ENCODE measurements at places on chromosomes 7 and 10. TPM values are rescaled to one million over a fixed set of nuclear protein-coding genes. Genes with fewer than 3 reads are reported as not detected.

EVX1 gene
- polyA plus RNA-seq = 0.59 TPM

TCF7L2 gene
- polyA plus RNA-seq = 58.7 TPM

C10orf67 gene
- polyA plus RNA-seq = 0.56 TPM

GIMAP1 gene
- 3.0 TPM for polyA plus RNA-seq

RBP3 gene
- 0.29 TPM for polyA plus RNA-seq

PILRA gene
- 6.6 TPM for polyA plus RNA-seq

CPN1 gene
- 0.24 TPM for polyA plus RNA-seq

- H3K4me3 ChIP-seq = no peak overlapping the region
- H3K27ac ChIP-seq = no peak overlapping the region
- H3K4me1 ChIP-seq = no peaks in the 10 kb centered on the region
- DNase-seq = no peak
- no peaks in the 10 kb centered on the region for H3K36me3 ChIP-seq
Observed at GRCh38 chr7:107446988-107447387, 22.9 kb upstream of the GPR22 start.

- no peaks in the 10 kb centered on the region for H3K4me1 ChIP-seq
- no peaks in the 10 kb centered on the region for H3K36me3 ChIP-seq
- no peaks in the 10 kb centered on the region for H3K27me3 ChIP-seq
Observed at GRCh38 chr7:26334166-26334859, 42.7 kb downstream of the SNX10 start.

- H3K4me3 ChIP-seq = no peak overlapping the region
- H3K27me3 ChIP-seq = peaks cover 48% of the 10 kb centered on the region
- DNase-seq = no peak
Observed at GRCh38 chr7:155795951-155796350, 16.3 kb downstream of the SHH start.

- peak within 1 kb of the TSS; percentile 98 for H3K4me3 ChIP-seq
- H3K27me3 ChIP-seq = no peaks in the 10 kb centered on the region
- H3K27ac ChIP-seq = peak within 1 kb of the TSS; percentile 99
- H3K36me3 ChIP-seq = no peaks in the 10 kb centered on the region
- H3K4me1 ChIP-seq = peaks cover 11% of the 10 kb centered on the region
Observed at GRCh38 chr10:75111365-75111906, at the start of gene SAMD8. Gene SAMD8, plus strand, starts transcription at chr10:75111656. Its CDS starts 38,873 bp downstream, at chr10:75150529.

GRCh38 chr7:121558288-121558687 is 162.2 kb upstream of the FAM3C start:
- DNase-seq = peak; percentile 35
- no peak overlapping the region for H3K4me3 ChIP-seq
- H3K36me3 ChIP-seq = no peaks in the 10 kb centered on the region
- H3K4me1 ChIP-seq = no peaks in the 10 kb centered on the region
- H3K27ac ChIP-seq = no peak overlapping the region
- no peaks in the 10 kb centered on the region for H3K27me3 ChIP-seq

- H3K27me3 ChIP-seq = no peaks in the 10 kb centered on the region
- H3K4me1 ChIP-seq = peaks cover 8% of the 10 kb centered on the region
- H3K27ac ChIP-seq = no peak overlapping the region
- DNase-seq = no peak
Observed at GRCh38 chr10:47259466-47259865, 40.5 kb upstream of the GDF10 start.

- H3K27ac ChIP-seq = no peak overlapping the region
- DNase-seq = no peak
- no peaks in the 10 kb centered on the region for H3K4me1 ChIP-seq
- no peaks in the 10 kb centered on the region for H3K36me3 ChIP-seq
- no peaks in the 10 kb centered on the region for H3K27me3 ChIP-seq
Observed at GRCh38 chr7:93175219-93175618, 27.0 kb upstream of the SAMD9L start.

GRCh38 chr7:77765906-77766800 is 32.1 kb downstream of the TMEM60 start:
- no peak for DNase-seq
- H3K27me3 ChIP-seq = no peaks in the 10 kb centered on the region
- no peak overlapping the region for H3K27ac ChIP-seq
- no peaks in the 10 kb centered on the region for H3K4me1 ChIP-seq
- no peak overlapping the region for H3K4me3 ChIP-seq

- H3K36me3 ChIP-seq = no peaks in the 10 kb centered on the region
- DNase-seq = no peak
- H3K4me1 ChIP-seq = no peaks in the 10 kb centered on the region
- H3K4me3 ChIP-seq = no peak overlapping the region
- no peaks in the 10 kb centered on the region for H3K27me3 ChIP-seq
- H3K27ac ChIP-seq = no peak overlapping the region
Observed at GRCh38 chr7:46933596-46933995, 648.3 kb downstream of the TNS3 start.

DNA sequence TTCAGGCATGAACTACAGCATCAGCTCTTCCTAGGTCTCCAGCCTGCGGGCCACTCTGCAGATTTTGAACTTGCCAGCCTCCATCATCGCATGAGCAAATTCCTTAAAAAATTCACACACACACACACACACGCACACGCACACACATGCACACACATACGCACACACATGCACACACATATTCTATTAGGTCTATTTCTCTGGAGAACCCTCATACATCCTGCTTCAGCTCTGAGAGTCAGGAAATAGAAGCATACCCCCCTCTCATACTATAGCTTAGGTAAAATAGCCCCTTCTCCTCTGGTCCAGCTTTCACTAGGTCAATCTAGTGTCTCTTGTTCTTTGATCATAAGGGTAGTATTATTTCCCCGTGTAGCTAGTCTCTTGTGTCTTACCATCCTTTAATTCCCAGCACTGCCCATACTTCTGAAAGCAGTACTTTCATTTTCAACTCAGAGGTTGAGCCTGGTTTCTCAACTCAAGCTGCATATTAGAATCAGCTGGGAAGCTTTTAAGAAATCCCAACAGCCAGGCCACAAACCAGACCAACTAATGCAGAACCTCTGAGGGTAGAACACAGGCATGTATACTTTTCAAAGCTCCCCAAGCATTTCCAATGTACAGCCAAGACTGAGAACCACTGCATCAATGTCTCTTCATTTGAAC is 30.9 kb upstream of the ITGB8 start:
- no peaks in the 10 kb centered on the region for H3K36me3 ChIP-seq
- DNase-seq = no peak
- no peak overlapping the region for H3K27ac ChIP-seq
- no peaks in the 10 kb centered on the region for H3K27me3 ChIP-seq

DNA sequence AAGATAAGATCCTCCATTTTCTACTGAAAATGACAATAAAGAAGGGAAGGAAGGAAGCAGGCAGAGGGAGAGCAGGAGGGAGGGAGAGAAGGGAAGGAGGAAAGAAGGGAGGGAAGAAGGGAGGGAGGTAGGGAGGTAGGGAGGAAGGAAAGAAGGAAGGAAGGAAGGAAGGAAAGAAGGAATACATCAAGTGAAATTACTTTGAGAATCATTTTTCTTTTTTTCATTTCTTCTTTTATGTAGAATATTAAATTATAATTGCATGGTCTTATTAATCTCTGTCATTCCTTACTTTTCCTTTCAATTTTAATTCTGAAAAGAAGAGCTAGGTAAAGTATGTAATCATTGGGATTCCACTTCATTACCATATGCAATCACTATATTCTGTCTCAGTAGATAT is 97.8 kb downstream of the PLXDC2 start:
- H3K27me3 ChIP-seq = no peaks in the 10 kb centered on the region
- no peaks in the 10 kb centered on the region for H3K4me1 ChIP-seq
- H3K4me3 ChIP-seq = no peak overlapping the region
- H3K36me3 ChIP-seq = no peaks in the 10 kb centered on the region

DNA sequence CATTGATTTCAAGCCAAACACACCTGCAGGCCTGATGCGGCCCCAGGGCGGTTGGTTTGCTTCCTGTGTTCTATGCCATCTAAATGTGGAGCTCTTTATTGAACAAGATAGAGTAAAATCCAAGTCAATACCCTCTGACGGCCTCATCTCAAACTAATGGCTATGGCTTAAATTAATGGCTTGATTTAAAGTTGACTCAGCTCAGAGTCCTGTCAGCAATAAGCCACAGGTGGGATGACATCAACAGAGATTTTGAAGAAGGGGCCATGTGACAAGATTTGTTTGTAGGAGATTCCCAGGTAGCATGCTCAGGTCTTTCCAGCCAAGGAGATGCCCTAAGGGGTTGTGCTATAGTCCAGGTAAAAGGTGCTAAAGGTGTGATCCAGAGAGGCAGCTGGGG is 66.7 kb upstream of the ZNF32 start:
- no peaks in the 10 kb centered on the region for H3K4me1 ChIP-seq
- no peak for DNase-seq

DNA sequence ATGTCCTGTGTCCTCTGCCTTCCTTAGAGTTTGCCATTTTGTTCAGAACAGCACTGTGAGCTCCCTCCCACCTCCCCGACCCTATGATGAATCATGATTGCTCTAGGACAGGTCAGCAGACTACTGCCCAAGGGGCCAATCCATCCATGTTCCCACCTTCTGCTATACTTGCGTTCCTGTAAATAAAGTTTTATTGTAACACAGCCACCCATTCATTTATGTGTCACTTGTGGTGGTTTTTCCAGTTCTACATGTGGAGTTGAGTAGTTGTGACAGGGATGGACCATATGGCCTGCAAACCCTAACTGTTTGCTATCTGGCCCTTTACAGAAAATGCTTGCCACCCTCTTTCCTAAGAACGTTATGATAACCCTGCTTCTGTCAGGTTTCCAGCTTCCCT is 387.8 kb downstream of the SDK1 start:
- H3K4me1 ChIP-seq = no peaks in the 10 kb centered on the region
- no peak overlapping the region for H3K27ac ChIP-seq
- H3K4me3 ChIP-seq = no peak overlapping the region
- H3K36me3 ChIP-seq = no peaks in the 10 kb centered on the region

GRCh38 chr7:64630496-64630895 is 35.4 kb upstream of the ZNF107 start:
- H3K4me3 ChIP-seq = no peak overlapping the region
- H3K27me3 ChIP-seq = no peaks in the 10 kb centered on the region
- H3K36me3 ChIP-seq = no peaks in the 10 kb centered on the region
- H3K27ac ChIP-seq = no peak overlapping the region
- no peak for DNase-seq

DNA sequence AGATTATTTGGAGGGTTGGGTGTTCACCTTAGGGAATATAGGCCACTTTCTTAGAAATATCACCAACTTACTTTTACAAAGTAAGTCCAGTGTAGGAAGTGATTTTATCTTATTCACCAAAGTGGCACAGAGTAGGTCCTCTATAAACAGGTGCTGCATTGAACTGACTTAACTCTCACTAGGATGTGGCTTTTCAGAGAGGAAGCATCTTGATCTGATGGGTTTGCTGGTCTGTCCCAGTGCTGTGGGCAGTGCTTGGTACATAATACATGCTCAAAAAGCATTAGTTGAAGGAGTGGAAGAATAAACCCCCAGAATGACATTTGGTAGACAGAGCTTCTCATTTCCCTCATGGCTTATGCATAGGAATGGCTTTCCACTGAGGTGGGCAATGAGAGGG is 334.7 kb downstream of the LRMDA start:
- no peak for DNase-seq
- H3K4me1 ChIP-seq = peaks cover 4% of the 10 kb centered on the region
- no peak overlapping the region for H3K4me3 ChIP-seq
- no peaks in the 10 kb centered on the region for H3K27me3 ChIP-seq
- no peak overlapping the region for H3K27ac ChIP-seq

GRCh38 chr10:33416209-33416608 is 81.7 kb upstream of the NRP1 start:
- H3K36me3 ChIP-seq = no peaks in the 10 kb centered on the region
- H3K4me3 ChIP-seq = no peak overlapping the region
- no peak overlapping the region for H3K27ac ChIP-seq
- no peaks in the 10 kb centered on the region for H3K4me1 ChIP-seq

DNA sequence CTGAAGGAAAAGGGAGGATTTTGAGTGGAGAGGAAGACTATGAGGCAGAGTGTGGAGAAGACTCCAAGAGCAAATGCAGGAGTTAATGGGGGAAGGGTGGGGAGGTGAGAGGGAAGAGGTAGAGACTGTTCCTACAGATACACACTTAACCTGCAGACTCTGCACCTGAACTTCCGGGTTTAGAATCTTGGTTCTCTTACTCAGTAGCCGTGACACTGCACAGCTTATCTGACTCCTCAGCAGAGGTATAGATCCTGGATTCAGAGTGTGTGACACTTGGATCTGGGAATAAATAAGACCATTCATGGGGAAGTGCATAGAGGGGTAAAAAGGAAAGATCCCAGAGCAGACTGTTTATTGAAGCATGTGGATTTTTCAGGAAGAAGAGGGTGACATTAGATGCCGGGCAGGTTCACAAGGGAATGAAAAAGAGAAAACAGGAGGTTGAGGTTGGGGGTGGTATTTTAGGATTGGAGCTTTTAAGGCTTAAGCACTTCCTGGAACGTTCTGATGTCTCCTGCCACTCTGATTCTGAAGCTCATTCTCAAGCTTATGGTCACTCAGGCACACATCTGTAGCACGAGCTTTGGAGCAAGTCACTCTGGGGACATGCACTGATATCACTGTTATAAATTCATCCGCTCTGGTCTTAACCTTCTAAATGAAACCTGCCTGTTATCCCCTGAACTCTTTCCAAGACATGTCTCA is 5.7 kb upstream of the ZC3HAV1L start:
- no peak for DNase-seq
- H3K36me3 ChIP-seq = no peaks in the 10 kb centered on the region
- peaks cover 1% of the 10 kb centered on the region for H3K4me1 ChIP-seq
- no peak overlapping the region for H3K4me3 ChIP-seq
- no peaks in the 10 kb centered on the region for H3K27me3 ChIP-seq

GRCh38 chr10:121493521-121493920 is 104.7 kb downstream of the FGFR2 start:
- peaks cover 3% of the 10 kb centered on the region for H3K4me1 ChIP-seq
- H3K27me3 ChIP-seq = no peaks in the 10 kb centered on the region
- H3K4me3 ChIP-seq = no peak overlapping the region
- no peak overlapping the region for H3K27ac ChIP-seq
- peaks cover 4% of the 10 kb centered on the region for H3K36me3 ChIP-seq

GRCh38 chr10:114879093-114879492 is 57.5 kb downstream of the FHIP2A start:
- no peak for DNase-seq
- no peaks in the 10 kb centered on the region for H3K36me3 ChIP-seq
- no peak overlapping the region for H3K27ac ChIP-seq
- peaks cover 3% of the 10 kb centered on the region for H3K27me3 ChIP-seq
- H3K4me1 ChIP-seq = peaks cover 30% of the 10 kb centered on the region

DNA sequence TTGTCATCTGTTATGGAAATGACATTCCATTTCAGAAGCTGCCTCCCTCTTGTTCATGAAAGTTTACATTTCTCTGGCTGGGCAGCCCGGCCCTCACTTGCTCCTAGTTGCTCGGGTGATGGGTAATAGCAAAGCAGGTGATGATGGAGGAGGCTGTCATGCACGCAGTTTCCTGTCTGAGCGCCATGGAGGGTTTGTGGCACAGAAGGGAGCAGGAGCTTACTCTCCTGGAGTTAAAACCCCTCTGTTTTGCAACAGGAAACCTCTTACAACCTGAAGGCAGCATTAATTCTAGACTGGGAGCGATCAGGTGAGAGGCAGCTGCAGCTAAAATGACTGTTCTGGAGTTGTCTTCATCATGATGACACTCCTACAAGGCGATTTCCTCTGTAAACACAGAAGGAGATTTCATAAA is 34.1 kb upstream of the MKI67 start:
- H3K36me3 ChIP-seq = no peaks in the 10 kb centered on the region
- H3K27me3 ChIP-seq = no peaks in the 10 kb centered on the region
- DNase-seq = no peak
- H3K4me3 ChIP-seq = no peak overlapping the region
- H3K4me1 ChIP-seq = no peaks in the 10 kb centered on the region
- no peak overlapping the region for H3K27ac ChIP-seq

Measured in spinal cord (tissue), 10 donors.